ENCODE measurements at places on chromosomes 2 and 18. TPM values are rescaled to one million over a fixed set of nuclear protein-coding genes. Genes with fewer than 3 reads are reported as not detected.

GRCh38 chr2:234816056-234816455, 135.8 kb upstream of the SH3BP4 start:
- DNase-seq: no peak

GRCh38 chr2:233428438-233428837, 74.1 kb downstream of the DGKD start:
- no peak for DNase-seq

DNA sequence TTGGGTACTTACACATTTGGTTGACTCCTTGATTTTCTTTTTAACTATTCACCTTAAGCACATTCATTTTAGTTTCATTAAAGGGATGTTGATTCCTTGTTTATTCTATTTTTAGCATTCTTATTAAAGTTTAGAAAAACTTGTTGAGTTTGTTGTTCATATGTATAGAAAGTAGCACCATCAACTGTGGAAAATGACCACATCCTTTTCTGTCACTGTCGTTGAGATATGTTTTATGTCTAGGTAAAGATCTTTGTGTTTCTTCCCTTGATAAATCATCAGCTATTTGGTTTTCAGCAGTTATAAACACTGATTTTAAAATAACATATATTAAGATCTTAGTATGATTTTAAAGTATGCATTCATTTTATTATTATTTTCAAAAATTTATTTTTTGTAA, 25.1 kb downstream of the SLC39A10 start:
- DNase-seq: no peak

- no peak for DNase-seq
These were observed 27.9 kb upstream of the GREB1 start for GRCh38 chr2:11505652-11506610.

GRCh38 chr2:132667706-132668105, 2.3 kb downstream of the LYPD1 start:
- DNase-seq: no peak

DNA sequence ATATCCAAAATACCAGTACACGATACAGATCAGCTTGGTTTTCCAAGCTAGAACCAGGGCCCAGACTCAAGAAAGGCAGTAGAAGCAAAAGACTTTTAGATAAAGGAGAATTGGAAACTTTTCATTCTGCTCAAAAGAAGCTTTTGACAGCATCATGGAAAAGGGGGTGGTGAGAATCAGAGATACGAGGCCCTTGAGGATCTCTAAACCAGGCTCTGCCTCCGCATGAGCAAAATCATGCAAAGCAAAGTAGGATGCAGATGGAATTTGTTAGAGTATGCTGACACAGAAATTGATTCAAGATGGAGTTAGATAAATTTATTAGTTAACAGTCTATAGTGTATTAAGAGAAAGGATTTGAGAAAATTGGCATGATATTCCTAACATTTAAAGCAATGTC, 39.8 kb downstream of the FAM98A start:
- DNase-seq: no peak

- DNase-seq: peak; percentile 23
These were observed 88.4 kb downstream of the BCL2L11 start for GRCh38 chr2:111209045-111209514.

- DNase-seq: no peak
These were observed 144.4 kb upstream of the FBXO11 start for GRCh38 chr2:48050711-48051110.

DNA sequence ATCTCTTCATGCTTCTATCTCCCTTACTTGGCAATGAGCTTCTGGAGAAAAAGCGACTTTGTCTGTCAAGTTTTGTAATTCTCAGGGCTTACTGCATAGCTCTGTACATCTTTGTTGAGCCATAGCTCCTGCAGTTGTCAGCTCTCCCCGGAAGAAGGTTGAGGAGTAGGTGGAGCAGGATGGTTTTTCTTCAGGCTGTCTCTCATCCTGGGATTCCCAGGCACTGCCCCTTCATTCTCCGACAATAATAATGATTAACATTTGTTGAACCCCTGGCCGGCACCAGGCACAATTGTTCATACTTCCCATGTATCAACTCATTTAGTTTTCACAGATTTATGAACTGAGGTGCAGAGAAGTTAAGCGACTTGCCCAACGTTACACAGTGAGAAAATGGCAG, 23.5 kb upstream of the RHOB start:
- no peak for DNase-seq

GRCh38 chr2:96875498-96876268, 5.8 kb upstream of the SEMA4C start:
- no peak for DNase-seq

DNA sequence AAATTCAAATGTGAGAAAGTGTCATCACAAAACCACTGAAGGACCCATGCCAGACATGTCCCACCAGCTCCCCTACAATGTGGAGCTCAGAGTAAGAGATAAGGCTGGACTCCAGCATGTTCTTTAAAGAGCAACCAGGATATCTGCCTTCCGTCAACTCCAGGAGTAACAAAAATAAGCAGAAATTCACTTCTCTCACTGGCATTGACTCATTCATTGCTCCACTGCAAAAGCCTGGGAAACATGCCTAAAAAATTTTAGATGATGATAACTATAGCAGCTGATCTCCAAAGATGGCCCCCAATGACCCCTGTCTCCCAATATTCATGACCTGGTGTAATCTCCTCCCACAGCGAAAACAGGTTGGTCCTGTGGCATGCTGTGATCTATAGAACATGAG, 314.5 kb downstream of the NCKAP5 start:
- DNase-seq: no peak

DNA sequence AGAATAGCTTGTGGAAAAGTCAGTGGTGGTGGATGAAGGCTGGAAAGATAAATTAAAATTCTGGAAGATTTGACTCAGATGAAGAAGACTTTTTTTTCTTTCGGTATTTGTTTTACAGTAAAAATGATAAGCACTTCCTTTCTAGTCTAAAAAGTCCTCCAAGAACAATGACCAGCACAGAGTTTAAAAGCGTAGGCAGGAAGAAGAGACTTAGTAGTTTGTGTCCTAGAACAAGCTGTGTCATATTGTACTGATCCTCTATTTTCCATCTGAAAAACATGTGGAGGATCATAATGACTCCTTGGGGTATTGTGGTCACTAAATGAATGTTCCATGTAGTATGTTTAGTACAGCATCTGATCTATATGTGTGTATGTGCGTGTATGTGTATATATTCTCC, 132.4 kb upstream of the FSHR start:
- no peak for DNase-seq

Gene GKN1
- not detected for total RNA-seq

- DNase-seq: no peak
These were observed 47.0 kb downstream of the SLC9A4 start for GRCh38 chr2:102520009-102520408.

Gene GALNT14
- total RNA-seq: 0.11 TPM

DNA sequence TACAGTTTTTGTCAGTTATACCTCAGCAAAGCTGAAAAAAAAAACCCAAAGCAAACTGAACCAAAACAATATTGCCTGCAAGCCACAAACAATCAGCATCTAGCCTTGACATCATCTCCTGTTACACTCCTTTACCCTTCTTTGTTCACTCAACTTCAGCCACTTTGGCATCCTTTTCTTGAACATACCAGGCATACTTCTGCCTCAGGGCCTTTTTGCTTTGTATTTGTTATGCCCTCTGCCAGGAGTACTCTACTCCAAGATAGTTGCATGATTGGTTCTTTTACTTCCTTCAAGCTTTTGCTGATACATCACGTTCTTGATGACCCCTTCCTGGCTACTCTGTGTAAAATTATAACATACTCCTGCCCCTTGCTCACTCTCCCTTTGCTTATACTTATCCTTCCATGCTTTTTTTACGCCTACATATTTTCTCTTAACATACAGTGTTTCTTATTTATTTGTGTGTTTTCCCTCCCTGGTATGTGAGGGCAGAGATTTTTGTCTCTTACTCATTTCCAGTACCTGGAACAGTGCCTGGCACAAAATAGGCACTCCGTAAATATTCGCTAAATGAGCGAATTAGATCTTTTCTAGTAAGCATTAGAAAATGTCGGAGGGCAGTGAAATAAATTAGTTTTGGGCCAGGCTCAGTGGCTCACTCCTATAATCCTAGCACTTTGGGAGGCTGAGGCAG, 12.7 kb downstream of the ABI2 start:
- DNase-seq: peak; percentile 82
